NCI-H1417 (cell line): ENCODE measurements at places on chromosomes 3 and 15.
A peak's percentile ranks its signal among the peaks of the same experiment; 100 is the strongest.

DNA sequence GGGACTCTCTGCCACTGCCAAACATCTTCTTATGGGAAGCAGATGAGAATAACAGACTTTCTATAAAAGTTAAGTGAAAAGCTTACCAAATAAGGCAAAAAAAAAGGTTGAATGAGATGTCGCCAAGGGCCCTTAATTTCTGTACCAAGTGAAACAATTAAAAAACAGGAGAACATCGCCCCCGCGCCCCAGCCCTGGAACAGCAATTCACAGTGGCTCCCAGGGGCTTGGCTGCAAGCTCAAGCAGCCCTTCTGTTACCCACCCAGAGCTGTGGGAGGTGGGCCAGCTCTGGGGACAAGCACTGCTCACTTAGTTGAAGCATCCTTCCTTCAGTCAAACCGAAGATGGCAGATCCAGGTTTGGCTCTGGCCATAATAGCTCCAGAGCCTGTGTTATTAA lies 208.0 kb downstream of the ERC2 start:
- DNase-seq = no peak

- DNase-seq = no peak
Measured at GRCh38 chr3:42377681-42378080, 32.7 kb downstream of the LYZL4 start.

GRCh38 chr3:4772171-4772804 lies 206.9 kb upstream of the BHLHE40 start:
- DNase-seq = no peak

DNA sequence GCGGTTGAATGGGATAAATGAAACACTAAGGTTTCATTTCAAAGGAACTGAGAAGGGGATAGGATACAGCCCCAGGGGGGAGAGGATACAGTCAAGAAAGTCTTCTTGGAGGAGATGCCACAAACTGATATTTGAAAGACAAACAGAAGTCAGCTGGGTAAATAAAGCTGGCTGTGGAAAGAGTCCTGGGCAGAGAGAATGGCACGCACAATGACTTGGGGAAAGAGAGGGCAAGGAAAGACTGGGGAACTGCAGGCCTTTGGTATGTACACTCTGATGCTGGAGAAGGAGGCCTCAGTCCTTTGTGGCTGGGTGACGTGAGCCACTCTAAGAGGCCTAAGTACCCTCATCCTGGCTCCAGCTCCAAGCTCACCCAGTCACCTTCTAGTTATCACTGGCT lies 45.2 kb upstream of the LMCD1 start:
- DNase-seq = no peak

- DNase-seq = peak; percentile 64
Measured at GRCh38 chr15:52180196-52180835, 10.9 kb downstream of the GNB5 start.

DNA sequence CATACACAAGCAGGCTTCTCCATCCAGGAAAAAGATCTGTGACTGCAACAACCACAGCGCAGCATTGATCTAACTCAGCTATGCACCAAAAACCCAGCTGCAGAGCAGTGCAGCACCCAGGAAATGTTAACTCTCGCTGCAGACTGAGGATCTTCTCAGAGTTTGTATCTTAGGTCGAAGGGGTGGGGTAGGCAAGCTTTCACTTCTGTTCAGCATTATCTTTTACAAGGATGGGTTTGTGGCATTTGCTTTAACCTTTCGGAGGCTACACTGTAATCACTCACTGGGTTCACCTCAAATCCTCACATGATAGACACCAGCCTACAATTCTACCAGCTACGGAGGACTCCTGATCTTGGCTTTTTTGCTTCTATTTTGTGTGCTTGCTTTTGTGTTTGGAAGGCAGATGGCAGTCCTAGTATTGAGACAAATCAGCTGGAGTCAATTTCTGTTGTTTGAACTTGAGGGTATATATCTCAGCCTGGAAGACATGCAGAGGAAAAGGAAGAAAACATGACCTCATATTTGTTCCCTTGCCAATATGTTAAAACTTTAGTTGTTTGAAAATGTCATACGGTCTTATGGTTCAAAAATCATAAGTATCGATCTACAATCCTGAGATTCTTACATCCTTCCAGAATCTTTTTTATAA lies 25.2 kb downstream of the LRRK1 start:
- no peak for DNase-seq

DNA sequence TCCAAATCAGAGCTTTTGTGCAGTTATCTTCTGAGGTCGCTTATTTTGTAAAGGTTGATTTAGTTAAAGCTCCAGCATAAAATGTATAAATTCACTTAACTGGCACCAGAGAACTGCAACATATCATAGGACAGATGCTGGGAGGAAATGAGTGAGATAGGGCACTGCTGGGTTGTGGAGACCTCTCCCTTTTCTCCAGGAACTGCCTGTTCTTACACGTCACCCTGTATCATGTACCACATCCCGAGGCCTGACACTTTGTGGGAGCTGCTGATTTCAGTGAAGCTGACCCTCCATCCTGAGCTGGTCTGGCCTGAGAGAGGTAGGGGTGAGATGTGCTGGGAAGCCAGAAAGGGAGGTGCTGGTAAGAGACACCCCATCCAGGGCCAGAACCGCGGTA lies 213.8 kb upstream of the FEZF2 start:
- no peak for DNase-seq

DNA sequence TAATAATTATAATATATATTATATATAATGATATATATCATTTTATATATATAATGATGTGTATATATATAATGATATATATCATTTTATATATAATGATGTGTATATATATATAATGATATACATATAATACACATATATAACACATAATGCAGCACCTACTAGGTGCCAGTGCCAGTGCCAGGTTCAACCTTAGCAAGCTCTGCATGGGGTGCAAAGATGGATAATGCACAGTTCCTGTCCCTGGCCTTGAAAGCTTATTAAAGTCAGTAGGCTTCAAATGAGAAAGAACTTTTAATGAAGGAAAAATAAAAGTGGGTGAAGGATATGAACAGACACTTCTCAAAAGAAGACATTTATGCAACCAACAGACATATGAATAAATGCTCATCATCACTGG lies 192.7 kb upstream of the SLC2A2 start:
- DNase-seq = no peak

DNA sequence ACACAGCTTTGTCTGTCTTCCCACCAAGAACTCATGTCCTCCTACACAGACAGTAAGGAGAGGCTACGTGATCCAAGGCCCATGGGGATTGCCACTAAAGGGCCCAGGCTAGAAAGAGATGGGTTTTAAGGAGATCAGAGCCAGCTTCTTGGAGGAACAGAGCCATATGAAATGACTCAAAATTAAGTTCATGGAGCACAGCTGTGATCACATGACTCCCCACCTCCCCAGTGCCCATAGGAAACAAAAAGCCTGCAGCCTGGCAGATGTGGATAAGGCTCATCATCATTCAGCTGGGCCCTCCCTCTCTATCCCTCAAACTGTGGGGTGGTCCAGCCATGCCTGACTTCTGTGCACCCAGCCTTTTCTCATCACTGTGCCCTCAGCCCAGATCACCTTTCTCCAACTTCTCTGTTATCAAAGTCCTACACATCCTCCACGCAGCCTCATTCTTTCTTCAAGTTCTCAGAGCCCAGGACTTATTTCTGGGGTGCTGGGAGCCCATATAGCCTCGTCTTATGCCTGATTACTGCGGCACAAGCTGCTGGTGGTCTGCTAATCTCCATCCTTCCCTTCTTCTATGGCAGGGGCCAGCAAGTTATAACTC lies 137.6 kb downstream of the SMAD6 start:
- DNase-seq = no peak

GRCh38 chr3:64220161-64220914 lies 4.9 kb downstream of the PRICKLE2 start:
- no peak for DNase-seq

DNA sequence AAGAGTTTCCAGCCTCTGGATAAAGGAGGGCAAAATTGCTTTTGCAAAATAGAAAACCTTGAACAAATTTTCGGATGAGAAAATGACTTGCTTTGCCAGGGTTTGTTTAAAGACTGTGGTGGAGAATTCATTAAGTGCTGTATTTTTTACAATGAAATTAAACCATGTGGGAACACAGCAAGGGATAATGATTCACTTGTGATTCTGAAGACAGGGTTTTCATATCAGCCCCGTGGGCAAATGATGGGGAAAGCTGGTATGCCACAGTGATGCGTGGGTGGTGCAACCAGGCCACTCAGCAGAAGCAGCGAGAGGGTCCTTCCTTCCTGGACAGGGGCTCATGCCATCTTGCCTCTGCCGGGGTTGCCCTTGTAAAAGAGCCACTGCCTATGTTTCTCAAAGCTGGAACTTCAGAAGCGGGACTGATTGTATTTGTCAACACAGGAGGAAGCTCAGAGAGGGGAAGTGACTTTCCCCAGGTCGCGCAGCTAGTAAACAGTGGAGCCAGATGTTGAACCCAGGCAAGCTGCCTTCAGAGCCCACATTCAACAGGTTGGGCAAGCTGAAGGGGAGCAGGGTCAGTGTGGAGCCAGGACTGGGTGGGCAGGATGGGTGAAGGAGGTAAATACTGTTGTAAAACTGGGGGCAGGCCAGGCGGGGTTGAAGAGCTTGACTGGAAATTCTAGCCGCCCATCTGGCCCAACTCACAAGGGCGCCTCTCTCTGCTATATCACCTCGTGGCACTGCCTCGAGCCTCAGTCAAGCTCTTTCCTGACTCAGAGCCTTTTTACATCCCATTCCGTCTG lies 79.1 kb downstream of the TOP2B start:
- no peak for DNase-seq

DNA sequence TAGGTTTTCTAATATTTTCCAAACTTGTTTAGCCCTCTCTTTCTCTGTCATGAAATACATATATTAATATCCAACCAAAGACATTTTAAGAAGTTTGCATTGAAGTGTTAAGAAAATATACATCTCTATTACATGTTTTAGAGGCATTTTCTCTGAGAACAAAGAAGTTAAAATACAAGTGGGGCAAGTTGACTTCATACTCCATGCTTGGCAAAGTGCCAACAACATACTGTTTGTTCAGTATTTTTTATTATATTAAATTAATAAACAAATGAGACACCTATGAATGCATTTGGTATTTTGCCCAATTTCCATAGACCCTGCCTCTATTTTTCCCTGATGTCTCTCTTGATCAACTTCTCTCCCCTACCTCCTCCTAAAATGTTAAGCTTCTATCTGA lies 232.8 kb upstream of the MRPL3 start:
- no peak for DNase-seq

- DNase-seq = peak; percentile 79
Measured at GRCh38 chr3:64489361-64490044, 198.3 kb downstream of the ADAMTS9 start.

GRCh38 chr15:96326328-96327154 lies 4.0 kb upstream of the NR2F2 start:
- DNase-seq = peak; percentile 71

GRCh38 chr15:28891588-28891987 lies 5.8 kb downstream of the APBA2 start:
- DNase-seq = no peak

DNA sequence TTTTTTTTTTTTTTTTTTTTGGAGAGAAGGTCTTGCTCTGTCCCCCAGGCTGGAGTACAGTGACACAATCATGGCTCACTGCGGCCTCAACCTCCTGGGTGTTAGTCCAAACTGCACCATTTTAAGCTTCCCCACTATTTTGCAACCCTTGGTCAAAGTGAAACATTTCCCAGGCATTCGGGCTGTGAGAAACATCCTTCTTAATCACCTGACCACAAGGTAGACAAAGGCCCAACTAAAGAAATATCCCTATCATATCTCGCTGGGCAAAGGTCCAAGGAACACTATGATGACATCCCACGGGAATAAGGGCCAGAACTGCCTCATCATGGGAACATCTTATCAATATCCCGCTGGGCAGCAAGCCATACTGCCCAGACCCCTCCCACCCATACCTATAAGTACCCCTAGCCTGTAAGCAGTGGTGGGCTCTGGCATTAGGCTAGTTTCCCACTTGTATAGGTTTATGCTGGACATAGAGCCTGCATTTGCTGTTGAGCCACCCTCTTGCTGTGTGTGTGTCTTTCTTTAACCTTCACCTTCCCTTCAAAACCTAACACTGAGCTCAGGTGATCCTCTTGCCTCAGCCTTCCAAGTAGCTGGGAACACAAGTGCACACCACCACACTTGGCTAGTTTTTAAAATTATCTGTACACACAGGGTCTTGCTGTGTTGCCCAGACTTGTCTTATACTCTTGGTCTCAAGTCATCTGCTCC lies 95.2 kb downstream of the SEMA5B start:
- DNase-seq = no peak

DNA sequence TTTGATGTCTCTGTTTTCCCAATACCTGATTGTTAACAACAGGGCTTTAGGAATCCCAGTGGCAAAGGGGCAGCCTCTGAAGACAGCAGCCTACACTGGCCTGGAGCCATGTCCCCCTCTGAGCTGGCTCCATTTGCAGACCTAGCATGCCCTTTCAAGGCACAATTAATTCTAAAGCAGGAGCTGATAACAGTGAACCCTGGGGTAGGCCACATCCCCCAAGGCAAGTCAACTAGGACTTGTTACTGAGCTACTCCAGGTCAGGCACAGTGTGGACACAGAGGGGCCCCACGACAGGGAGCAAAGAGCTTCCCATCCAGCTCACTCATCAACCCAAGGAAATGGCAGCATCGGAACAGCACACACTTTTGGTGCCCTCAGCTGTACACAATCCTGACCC lies 51.9 kb downstream of the SPSB4 start:
- DNase-seq = no peak

GRCh38 chr3:157061265-157061664 lies 98.7 kb downstream of the CCNL1 start:
- no peak for DNase-seq

DNA sequence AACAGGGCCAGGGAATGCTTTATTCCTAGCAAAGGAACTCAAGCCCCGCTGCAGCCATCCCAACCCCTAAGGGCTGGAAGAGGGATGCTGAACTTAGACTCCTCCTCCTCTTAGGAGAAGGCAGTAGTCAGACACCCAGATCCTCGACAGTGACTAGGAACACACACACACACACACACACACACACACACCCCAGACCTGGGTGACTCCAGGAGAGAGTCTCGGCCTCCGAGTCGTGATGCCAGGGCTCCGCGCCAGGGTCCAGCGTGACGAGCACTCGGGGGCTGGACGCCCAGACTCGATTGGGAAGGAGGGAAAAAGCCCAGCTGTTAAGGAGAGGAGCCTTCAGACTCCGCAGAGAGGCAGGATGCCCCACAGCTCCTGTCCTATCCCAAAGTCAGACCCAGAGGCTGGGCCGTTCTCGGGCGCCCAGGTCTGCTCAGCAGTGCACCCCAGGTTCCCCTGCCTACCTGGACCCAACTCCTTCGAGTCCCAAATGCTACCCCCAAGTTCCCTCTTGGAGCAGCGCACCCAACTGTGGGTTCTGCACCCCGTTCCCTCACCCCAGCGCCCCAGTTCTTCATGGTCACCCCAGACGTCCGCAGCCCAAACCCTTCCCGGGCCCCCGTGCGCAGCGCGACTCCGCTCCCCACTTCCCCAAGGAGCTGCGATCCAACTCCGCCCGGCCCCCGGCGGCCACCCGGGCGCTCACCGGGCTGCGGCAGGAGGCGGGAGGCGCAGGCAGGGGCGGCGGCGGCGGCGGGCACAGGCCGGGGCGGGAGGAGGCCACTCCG lies 421 bp downstream of the BMF start:
- DNase-seq = peak; percentile 11

DNA sequence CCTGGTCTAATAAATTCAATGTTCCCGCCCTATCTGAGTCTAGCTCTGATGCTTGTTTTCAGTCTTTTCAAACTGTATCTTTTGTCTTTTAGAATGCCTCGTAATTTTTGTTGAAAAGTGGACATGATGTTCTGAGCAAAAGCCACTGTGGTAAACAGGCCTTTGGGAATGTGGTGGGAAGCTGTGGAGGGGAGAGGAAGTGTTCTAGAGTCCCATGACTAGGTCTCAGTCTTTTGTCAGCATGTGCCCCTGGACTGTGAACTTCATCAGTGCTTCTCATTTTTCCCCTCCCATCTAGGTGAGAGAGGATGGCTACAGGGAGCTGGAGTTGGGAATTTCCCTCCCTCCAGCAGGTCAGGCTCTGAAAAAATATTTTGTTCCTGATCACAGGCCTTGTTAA lies 33.7 kb downstream of the SUSD5 start:
- no peak for DNase-seq
